T-helper 17 cell (primary cell): ENCODE measurements at places on chromosomes 4 and X. TPM values are rescaled to one million over a fixed set of nuclear protein-coding genes. Genes with fewer than 3 reads are reported as not detected.

GRCh38 chrX:66051980-66052379 is 12.1 kb upstream of the VSIG4 start:
- DNase-seq, result no peak

DNA sequence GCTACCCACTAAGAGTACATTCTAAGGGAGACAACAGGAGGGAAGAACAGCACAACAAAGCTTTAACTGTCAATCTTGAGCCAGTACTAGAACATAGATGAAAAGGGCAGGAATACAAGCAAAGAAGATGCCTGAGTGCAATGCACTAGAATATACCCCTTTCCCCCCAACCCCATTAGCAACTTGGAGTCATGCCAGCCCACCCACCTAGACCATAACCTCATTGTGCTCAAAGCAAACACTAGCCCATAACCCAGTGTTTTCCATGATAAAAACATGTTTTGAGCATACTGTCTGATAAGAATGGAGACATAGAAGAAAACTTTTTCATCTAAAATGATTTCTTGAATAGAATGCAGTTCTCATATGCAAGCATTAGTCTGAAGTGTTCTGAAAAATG is 183.2 kb downstream of the RAP1GDS1 start:
- no peak for DNase-seq

- DNase-seq, result no peak
Measured at GRCh38 chr4:151808542-151808941, 47.7 kb upstream of the GATB start.

SLC4A4 gene
- total RNA-seq, result 0.81 TPM

GDPD2 gene
- total RNA-seq, result not detected

AKAP14 gene
- total RNA-seq, result not detected

H2BW1 gene
- not detected for total RNA-seq

RAB33A gene
- 5.0 TPM for total RNA-seq
